Stimulated activated CD8-positive, alpha-beta memory T cell treated with anti-CD3 and anti-CD28 coated beads, Interleukin-15, amount 100 ng/mL, for 4 hours (primary cell): ENCODE measurements at places on chromosomes 3 and 15.

- DNase-seq = no peak
These were observed 86.5 kb upstream of the PRR20G start for GRCh38 chr3:127374086-127375010.

DNA sequence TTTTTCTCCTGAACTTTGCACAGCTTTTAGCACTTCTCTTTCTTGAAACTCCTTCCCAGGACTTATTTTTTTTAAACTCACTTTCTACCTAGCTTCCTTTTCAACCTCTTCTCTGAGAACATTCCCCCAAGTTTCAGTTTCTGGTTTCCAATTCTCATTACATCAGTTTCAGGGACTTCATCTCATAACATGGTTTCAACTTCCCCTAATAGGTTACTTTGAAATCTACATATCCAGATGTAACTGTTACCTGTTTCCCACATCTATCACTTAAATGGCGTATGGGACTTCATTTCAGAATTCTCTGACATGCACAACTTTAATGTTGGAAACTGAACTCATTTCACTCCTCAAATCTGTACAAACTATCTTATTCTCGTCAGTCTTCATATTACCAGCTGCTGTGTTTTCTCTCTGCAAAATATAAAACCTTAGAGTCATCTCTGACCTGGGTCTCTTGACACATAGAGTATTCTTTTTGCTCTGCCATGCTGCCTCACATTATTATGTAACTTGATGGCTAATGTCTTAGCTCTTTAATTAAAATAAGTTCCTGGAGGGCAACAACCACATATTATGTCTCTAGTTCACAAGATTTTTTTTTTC, 58.4 kb downstream of the NME9 start:
- DNase-seq = no peak

DNA sequence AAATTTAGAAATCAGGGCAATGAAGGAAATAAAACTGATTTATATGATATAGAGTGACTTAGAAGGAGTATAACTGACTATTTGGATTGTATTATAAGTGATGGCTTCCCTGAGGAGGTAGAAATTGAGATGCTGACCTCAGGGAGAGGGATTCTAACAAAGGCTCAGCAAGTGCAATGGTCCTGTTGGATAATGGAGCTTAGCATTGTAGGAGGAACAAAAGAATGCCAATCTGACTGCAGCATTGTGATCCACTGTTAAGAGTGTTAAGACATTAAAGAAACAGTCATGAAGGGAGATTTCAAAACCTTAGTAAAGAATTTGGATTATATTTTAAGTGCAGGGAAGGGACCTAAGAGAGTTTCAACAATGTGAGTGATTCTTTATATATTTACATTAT, 158.4 kb upstream of the NAALADL2 start:
- no peak for DNase-seq

- DNase-seq = no peak
These were observed 614.6 kb upstream of the TBL1XR1 start for GRCh38 chr3:177811835-177812234.
